ENCODE measurements at places on chromosomes 5 and 9.

- peak; percentile 85 for DNase-seq
Measured at GRCh38 chr5:55492449-55492848, 42.3 kb downstream of the PLPP1 start.

DNA sequence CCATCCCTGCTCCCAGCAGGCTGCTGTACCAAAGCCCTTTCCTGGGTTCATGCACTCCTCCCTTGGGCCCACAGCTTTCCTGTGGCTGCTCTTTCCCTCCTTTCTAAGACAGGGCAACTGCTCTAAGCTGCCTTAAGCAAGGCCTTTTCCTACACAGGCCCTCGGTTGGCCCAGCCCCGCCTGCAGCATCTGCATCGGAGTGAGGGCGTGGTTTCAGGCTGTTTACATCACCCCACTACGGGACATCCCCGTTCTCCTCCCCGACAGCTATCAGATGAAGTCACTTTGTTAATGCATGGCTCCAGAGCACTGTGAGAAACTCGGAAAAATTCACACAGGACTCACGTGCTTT, 3.4 kb downstream of the DPH7 start:
- DNase-seq: no peak

- DNase-seq: no peak
Measured at GRCh38 chr5:133523013-133523658, 89.2 kb downstream of the FSTL4 start.

GRCh38 chr9:134187110-134187531, 22.8 kb upstream of the RNU6ATAC start:
- DNase-seq: no peak

DNA sequence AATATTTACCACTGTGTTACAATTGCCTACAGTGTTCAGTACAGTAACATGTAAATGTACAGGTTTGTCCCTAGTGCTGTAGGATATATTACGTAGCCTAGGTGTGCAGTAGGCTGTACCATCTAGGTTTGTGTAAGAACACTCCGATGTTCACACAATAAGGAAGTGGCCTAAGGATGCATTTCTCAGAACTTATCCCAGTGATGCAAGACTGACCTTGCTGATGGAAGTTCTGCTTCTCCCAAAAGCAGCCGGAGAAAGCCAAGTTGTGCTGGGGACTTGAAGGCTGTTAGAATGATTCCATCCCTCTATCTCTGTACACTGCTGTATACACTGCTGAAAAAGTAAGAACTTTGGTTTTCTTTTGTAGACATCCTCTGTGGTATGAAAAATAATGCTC, 21.6 kb downstream of the NEUROG1 start:
- no peak for DNase-seq

DNA sequence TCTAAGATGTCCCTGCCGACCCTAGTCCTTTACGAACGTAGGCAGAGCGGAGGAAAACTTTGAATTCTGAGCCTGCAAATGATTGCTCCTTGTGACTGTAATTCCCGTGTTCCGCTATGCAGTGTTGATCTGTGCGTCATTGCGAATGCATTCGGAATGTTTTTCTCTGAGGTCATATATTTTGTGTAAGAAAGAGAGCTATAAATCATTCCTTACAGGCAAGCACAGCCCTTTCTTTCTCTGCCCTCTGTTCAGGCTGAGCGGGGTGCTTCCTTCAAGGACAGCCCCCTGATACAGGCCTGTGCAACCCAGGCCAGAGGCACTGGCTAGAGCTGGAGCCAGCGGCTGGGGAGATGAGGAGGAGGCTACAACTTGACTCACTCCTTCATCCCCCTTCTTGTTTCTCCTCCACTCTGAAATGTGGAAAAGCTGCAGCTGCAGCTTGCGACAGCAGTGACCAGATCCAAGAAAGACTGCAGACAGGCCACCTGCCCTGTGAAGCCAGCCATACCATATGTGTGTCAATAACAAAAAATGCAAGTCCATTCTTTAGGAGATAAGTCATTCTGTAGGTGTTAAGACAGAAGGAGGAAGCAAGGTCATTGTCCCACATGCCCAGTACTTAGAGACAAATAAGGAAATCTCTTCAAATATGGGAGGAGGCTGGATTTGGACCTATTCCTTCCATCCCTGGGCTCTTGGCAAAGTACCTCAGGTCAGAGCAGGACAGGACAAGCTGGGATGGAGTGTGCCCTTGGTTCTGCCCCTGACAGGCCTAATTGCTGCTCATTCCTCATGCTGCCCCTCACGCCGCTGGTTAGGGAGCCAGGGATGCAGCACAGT, 345.7 kb upstream of the WWC1 start:
- DNase-seq: peak; percentile 78

- no peak for DNase-seq
Measured at GRCh38 chr5:167320019-167320418, 971.4 kb upstream of the WWC1 start.

GRCh38 chr9:88659126-88659525, 124.1 kb downstream of the NXNL2 start:
- DNase-seq: peak; percentile 94

All from epithelial cell of esophagus (primary cell).